AG04450 (cell line): ENCODE measurements at places on chromosomes 1 and 21. TPM values are rescaled to one million over a fixed set of nuclear protein-coding genes. Genes with fewer than 3 reads are reported as not detected.

- no peak for DNase-seq
Measured at GRCh38 chr21:44969931-44970755, 30.3 kb downstream of the SLX9 start.

GRCh38 chr1:20552728-20553445 is 514 bp downstream of the FAM43B start:
- no peak for DNase-seq

DNA sequence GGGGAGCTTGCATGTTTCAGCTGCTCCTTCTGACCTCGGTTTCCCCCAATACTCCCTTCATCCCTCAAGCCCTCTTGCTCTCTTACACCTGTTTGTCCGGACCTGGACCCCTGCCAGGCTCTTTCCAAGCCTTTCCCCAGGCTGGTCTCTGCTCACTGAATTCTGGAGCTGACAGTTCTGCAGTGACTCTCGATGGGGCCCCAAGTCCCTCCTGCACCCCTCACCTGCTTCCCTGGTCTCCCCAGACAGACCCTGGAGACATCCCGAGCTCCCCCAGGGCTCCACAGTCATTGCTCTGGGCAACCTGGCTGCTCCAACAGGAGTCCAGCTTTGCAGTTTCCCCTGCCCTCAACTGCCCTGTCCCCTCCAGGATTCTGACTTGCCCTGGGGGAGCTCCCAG is 198.6 kb downstream of the GRIK3 start:
- no peak for DNase-seq

TRAF3IP3 gene
- polyA plus RNA-seq = 0.06 and 0.10 TPM in 2 replicates

DNA sequence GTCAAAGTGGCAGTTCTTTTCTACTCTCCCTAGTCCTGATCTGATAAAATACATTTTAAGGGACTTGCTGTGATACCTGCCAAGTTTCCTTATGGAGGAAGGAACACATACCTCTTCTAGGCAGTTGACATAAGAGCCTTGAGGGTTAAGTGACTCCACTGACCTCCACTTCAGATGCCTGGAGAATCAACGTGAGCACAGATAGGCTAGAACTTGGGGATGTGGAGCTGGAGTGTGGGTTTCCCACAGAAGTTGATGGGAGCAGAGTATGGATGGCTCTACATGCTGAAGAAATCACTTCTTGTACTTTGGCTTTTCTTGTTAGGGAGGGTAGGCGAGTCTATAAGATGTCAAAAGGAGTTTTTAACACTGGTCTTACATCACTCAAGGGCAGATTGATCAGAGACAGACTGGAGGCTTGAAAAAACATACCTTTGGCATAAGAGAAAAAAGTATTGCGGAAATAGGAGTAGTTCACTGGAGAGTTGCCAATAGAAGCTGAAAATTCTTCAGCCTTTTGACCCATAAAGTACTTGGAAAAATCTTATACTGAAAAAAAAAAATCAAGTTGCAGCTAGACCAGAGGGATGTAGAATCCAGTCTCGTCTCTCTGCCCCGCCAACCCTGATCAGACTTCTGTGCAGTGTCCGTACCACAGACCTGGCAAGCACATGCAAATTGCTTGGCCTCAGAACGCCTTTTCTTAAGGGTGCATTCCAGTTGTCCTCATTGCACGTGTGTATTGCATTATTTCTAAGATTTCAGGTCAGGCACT is 5.5 kb downstream of the RHOU start:
- DNase-seq = no peak

- DNase-seq = no peak
Measured at GRCh38 chr1:52632732-52633290, at the start of gene SHISAL2A. TSS of gene SHISAL2A (plus strand) at chr1:52633168. CDS start at chr1:52633494, 326 bp downstream.

- DNase-seq = no peak
Measured at GRCh38 chr1:200894712-200895442, at the start of gene INAVA. TSS of gene INAVA (plus strand) at chr1:200894900. CDS start at chr1:200898401, 3,501 bp downstream.

SELP gene
- polyA plus RNA-seq = not detected in 2 replicates

- DNase-seq = no peak
Measured at GRCh38 chr1:164560556-164560955, 1.6 kb downstream of the PBX1 start.

TCEANC2 gene
- polyA plus RNA-seq = 3.6 and 4.3 TPM in 2 replicates

DNA sequence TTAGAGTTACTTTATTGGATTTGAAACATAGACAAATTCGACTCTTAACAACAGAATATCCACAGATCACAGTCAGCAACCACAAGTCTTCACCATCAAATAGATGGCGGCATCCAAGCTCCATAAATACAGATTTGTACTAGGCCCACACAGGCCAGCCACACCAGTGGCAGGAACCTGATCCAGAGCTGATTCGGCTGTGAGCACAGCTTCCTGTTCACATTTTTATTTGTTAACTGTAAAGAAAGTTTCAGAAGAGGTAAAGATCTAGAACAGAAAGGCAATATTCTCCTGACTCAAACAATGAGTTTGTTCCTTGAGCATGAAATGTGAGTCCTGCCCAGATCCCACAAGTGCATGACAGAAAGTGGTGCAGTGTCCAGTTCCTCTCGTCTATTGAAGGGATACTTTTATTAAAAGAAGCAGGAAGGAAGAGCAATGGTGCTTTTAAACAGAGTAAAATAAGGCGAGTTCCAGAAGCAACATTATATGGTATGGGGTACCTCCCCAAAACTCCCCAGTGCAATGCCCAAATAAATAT is 205.8 kb downstream of the SLC45A1 start:
- no peak for DNase-seq

DNA sequence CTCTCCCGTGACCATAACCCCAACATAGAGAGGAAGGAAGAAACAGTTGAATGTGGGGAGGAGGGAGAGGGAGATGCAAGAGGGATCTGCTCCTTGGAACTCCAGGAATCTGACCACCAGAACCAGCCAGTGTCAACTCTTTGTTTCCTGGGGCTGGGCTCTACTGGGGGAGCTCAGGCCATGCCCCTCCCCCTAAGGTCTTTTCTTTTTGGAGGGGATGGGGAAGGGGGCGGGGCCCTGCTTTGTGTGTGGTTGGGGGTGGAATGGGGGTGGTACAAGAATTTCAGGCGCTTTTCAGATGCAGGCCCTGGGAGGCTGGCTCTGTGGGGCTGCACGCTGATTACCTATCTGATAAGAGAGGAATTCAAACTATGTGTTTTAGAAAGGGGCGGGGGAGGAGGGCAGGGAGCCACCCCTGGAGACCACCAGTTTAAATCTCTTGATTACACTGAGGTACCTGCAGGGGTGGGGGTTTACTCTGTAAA is 8.3 kb downstream of the LIN28A start:
- DNase-seq = no peak

DNA sequence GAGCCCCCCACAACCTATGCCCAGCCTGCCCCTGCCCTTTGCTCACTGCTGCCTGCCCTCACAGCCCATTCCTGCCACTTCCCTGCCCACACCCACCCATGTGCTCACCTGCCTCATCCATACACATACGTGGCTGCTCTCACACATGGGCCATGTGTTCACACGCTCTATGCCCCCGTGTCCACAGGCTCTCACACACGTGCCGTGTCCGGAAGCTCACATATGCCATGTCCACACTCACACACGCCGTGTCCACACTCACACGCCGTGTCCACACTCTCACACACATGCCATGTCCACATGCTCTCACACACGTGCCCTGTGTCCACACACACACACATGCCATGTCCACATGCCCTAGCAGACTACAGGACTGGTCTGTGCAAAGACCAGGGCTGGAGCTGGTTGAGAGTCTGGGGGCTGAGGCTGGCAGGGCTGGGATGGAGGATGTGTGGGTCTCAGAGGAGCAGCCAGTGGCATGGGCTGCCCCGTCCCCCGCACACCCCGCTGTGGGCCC is 583 bp upstream of the RNF223 start:
- no peak for DNase-seq

GRCh38 chr21:32377991-32378390 is 14.8 kb downstream of the URB1 start:
- DNase-seq = no peak

- DNase-seq = no peak
Measured at GRCh38 chr1:55286856-55287602, 71.9 kb upstream of the USP24 start.
